ENCODE measurements at places on chromosomes 7 and 10. TPM values are rescaled to one million over a fixed set of nuclear protein-coding genes. Genes with fewer than 3 reads are reported as not detected.

DNA sequence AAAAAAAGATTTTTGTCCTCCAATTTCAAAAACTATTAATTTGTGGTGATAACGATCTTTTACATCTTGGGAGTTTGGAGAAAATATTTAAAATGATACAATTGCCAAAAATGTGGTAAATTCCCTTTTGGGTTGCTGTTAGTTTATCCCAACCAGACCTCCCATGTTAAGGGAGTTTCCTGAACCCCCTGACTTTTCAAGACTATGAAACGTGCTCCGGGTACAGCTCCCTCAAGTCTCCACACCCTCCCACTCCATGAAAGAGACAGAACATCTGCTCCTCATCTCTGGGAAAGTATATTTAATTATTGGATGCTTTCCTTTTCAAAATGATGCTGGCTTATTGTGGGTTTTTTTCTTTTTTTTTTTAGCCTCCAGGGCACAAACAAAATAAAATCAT is 534.6 kb upstream of the NRP1 start:
- no peak for DNase-seq

- no peak for DNase-seq
Observed at GRCh38 chr10:89203237-89203636, 3.9 kb downstream of the CH25H start.

WEE2 gene
- total RNA-seq, result not detected

ADIRF gene
- not detected for total RNA-seq

GRCh38 chr10:51092402-51092801 is 18.1 kb downstream of the PRKG1 start:
- no peak for DNase-seq

GRCh38 chr7:47357361-47357760 is 224.6 kb downstream of the TNS3 start:
- no peak for DNase-seq

Data from activated CD8-positive, alpha-beta T cell treated with anti-CD3 and anti-CD28 coated beads for 36 hours (primary cell).